ENCODE measurements at places on chromosomes 1 and 21.

DNA sequence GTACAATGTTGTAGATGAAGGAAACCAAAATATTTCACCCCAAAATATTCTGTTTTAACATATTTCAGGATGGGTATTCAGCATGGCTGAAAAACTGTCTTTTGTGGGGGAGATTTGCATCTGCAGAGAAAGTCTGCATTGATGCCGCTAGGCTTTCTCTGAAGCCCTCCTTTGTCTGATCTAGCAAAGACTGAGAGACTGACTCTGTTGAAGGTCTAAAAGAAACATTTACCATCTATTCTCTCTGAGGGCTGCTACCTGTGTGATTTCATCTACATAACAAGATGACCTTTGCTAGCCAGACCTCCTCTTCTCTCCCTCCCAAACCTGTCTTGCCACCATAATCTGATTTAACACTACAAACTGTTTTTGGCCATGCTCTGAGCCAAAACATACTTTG lies 12.4 kb upstream of the MT1HL1 start:
- DNase-seq, result no peak

- no peak for DNase-seq
These were observed 23.5 kb upstream of the C1orf174 start for GRCh38 chr1:3923378-3924185.

- DNase-seq, result no peak
These were observed 601 bp downstream of the FAM131C start for GRCh38 chr1:16072616-16073484.

DNA sequence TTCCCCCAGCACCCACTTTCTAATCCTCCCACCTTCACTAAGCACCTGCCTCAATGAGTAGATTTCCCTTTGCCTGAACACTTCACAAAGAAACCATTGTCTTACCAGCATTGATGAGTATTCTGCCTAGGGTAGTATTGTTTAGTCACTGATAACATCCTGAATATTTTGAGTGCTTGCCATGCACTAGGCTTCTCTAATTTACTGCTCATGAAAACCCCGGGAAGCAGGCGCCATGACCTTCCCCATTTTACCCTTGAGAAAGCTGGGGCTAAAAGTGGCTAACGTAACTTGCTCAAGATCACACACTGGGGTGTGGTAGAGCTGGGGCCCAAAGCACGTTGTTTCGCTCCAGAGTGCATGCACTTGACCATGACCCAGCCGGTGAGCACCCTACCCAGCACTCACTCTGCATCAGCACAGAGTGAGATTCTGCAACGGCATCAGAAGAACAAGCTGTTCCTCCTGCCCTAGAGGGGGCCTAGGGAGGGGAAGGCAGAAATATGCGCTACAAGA lies 10.6 kb upstream of the F3 start:
- no peak for DNase-seq

GRCh38 chr1:56535939-56536338 lies 43.4 kb downstream of the PLPP3 start:
- peak; percentile 50 for DNase-seq

GRCh38 chr1:35650416-35650815 lies 9.1 kb upstream of the PSMB2 start:
- no peak for DNase-seq

DNA sequence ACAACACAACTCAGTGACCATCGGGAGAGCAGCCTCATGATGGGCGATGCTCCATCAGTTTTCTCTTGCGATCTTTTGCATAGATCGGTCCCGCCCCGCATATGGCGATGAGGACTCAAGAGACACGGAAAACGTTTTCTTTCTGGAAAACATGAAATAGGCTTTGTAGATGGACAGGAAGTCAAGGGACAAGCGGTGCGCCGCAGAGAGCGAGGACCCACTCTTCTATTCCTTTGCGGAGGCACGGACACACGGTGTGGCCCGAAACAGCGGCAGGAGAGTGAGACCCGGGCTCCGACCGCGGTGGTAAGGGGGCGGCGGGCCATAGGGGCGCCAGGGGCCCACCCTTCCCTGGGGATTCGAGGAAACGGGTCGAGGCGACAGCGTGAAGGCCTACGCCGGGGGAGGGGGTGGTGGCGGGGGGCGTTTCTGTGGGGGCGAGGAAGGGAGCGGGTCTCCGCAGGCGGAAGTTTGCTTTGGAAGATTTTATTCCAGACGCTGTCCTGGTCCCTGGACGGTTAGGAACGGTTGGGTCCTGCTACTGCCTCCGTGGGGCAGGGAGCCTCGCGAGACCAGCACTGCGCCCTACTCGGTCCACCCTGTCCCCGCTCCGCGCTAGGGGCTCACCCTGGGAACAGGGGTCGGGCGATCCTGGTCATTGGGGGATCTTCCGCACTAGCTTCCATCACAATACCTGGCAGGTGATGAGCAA lies 796 bp upstream of the TDRKH start:
- peak; percentile 43 for DNase-seq

DNA sequence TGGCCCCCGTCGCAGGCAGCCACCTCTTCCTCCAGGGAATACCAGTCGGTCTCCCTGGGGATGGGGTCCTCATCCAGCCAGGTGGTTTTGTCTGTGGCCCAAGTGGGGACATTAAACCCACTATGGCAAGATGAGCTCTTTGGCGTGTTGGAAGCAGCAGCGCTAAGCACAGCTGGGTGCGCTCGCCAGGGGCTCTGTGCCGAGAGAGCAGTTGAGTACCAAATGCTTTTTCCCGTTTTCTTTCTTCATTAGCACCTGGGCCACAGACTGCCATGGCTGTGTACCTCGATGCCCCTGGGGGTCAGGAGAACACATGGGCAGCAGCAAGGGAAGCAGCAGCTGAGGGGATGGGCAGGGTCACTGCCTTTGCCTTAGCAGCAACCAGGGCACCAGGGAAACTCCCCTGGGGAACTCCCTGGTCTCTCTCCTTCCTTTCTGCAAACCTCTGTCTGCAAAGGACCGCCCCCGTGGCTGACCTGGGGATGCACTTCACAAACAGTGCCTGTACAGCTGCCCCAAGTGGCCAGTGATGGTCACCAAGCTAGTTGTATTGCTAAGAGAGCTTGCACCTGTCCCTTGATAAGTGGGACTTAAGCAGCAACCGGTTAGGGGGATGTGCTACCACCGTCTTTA lies 31.1 kb downstream of the EDARADD start:
- DNase-seq, result no peak

DNA sequence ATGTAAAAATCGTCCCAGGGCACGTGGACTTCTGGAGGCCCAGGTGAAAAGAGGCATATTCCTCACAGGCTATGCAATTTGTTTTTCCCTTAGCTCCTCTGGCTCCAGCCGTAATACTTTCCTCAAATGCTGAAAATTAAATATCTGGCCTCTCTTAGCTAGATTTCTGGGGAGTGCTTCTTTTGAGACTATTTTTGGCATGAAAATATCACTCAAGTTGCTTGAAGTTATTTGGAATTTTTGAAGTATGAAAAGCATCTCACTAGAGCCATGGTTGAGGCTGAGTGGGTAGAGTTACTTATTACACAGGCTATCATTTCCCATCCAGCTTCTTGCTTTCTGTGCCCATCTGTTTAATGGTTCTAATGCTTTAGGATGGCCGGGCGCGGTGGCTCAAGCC lies 59.7 kb downstream of the MYOM3 start:
- no peak for DNase-seq
